ENCODE measurements at places on chromosomes 1 and 21.

DNA sequence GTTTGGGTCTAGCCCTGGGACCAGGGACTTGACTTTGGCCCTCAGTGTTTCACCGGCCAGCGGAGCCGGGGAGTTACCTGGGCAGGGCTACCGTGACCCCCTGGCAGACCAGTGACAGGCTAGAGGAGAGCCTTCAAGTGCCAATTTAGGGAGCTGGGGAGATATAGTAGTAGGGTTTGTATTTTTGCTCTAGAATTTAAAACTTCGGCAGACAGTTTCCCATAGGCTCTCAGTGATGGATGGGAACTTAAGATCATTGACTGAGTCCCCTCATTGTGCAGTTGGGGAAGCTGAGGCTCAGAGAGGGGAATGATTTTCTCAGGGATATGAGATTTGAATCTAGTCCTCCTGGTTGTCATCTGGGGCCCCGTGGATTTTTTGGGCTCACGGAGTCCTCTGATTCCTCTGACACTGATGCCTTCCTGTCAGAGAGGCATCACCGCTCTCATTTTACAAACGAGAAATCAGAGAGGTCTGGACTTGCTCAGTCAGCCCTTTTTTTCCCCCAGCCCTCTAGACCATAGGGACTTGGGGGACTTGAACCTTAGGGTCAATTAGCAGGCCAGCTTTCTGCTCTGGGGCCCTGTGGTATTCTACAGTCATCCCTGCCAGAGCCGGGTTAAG lies 58.3 kb upstream of the ACOT11 start:
- DNase-seq, result no peak

DNA sequence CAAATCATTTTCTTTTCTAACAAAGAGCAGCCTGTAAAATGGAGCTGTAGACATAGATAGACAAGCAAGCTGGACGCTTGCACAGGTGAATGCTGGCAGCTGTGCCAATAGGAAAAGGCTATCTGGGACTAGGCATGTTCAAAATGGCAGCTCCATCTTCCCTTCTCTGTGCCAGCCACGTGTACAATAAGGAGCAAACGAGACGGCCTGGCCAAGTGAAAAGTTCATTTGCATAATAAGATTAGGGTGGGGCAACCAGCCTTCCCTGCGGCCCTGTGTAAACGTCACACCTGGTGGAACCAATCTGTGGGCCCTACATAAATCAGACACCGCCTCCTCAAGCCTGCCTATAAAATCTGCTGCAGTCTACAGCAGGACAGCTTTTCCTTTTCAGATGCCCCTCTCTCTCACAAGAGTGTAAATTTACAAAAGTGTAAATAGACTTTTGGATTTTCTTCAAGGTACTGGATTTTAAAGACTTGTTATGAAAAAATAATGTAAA lies 16.6 kb upstream of the EDEM3 start:
- no peak for DNase-seq

GRCh38 chr1:7130127-7130526 lies 344.9 kb downstream of the CAMTA1 start:
- no peak for DNase-seq

- DNase-seq, result no peak
Measured at GRCh38 chr21:38637161-38637560, 138.9 kb upstream of the ERG start.

GRCh38 chr1:205354259-205355074 lies 2.3 kb downstream of the KLHDC8A start:
- DNase-seq, result peak; percentile 72

- no peak for DNase-seq
Measured at GRCh38 chr21:29854795-29855194, 85.0 kb downstream of the GRIK1 start.

- DNase-seq, result peak; percentile 60
Measured at GRCh38 chr1:56326056-56326455, 253.3 kb downstream of the PLPP3 start.

- DNase-seq, result peak; percentile 23
Measured at GRCh38 chr1:229582011-229582694, 23.6 kb upstream of the ABCB10 start.

GRCh38 chr1:225565847-225566246 lies 87.1 kb downstream of the ENAH start:
- no peak for DNase-seq

- no peak for DNase-seq
Measured at GRCh38 chr1:116434849-116435248, 61.8 kb downstream of the ATP1A1 start.

DNA sequence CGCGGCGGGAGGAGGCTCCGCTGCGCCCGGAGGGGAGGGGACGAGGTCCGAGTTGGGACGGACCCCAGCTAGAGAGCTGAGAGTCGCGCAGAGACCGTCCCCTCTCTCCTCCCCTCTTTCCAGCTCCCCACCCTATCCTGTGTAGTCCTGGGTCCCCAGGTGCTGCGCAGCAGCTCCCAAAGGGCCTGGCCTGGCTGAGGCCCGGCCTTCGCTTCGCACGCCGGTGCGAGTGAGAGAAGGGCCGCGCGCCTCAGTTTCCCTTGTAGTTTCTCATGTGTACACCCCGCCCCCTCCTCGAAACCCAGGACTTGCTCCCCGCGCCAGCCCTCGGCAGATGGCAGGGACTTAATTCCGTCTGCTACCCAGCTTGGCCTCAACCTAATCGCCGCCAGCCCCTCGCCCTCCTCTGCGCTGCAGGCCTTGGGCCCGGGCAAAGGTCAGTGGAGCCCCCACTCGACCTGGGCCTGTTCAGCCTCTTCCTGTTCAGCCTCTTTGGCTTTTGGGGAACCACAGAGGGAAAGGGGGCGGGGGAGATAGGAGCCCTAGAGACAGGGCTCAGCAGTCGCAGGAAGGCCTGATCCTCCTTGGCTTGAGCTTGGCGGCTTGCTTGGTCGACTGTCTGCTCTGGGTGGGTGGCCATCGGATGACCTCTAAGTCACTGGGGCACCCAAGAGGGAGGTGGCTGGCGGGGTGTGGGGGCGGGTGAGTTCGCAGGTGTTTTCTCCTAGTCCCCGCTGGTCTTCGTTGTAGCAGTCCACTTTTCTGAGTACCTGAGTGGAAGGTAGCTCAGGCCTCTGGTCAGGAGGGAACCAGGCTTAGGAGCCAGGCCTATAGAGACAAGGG lies 1.0 kb downstream of the ZNF687 start:
- DNase-seq, result peak; percentile 35

GRCh38 chr1:206833801-206834200 lies 31.6 kb upstream of the IL20 start:
- no peak for DNase-seq

DNA sequence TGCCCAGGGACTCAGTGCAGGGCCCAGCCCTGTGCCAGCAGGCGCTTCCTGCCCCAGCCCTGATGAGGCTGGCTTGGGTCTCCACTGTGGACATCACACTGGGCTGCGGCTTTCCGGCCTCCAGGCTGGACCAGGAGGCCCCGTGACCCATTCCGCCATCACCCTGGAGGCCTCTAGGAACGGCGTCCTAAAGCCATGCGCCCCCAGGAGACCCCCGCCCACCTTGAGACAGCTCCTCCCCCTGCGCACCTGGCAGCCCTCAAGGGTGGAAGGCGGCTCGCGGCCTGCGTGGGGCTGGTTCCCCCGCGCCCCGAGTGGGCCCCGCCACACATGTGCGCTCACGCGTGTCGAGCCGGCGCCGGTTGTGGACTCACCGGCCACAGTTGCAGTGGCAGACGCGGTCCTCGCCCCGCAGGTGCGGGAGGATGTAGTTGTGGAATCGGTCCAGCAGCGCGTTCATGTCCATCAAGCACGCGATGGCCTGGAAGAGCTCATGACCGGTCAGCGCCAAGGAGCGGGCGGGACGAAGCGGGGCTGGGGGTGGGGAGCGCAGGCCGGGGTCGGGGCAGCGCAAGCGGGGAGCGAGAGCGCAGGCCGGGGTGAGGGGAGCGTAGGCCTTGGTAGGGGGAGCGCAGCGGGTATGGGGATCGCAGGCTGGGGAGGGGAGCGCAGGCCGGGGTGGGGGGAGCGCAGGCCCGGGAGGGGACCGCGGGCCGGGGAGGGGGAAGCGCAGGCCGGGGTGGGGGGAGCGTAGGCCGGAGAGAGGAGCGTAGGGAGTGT lies 924 bp downstream of the TMEM240 start:
- DNase-seq, result peak; percentile 55

DNA sequence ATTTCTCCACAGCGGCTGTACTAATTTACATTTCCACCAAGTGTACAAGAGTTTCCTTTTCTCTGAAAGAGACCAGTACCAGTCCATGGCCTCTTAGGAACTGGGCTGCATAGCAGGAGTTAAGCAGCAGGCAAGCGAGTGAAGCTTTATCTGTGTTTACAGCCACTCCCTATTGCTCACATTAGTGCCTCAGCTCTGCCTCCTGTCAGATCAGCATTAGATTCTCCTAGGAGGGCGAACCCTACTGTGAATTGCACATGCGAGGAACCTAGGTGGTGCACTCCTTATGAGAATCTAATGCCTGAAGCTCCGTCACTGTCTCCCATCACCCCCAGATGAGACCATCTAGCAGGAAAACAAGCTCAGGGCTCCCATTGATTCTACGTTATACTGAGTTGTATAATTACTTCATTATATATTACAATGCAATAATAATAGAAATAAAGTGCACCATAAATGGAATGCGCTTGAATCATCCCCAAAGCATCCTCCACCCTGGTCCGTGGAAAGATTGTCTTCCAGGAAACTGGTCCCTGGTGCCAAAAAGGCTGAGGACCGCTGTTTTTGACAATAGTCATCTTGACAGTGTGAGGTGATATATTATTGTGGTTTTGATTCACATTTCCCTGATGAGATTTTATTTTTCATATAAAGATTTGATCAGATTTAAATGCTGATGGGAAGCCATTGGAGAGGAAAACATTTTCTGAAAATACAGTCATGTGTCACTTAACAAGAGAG lies 45.5 kb upstream of the MRPS6 start:
- peak; percentile 78 for DNase-seq

DNA sequence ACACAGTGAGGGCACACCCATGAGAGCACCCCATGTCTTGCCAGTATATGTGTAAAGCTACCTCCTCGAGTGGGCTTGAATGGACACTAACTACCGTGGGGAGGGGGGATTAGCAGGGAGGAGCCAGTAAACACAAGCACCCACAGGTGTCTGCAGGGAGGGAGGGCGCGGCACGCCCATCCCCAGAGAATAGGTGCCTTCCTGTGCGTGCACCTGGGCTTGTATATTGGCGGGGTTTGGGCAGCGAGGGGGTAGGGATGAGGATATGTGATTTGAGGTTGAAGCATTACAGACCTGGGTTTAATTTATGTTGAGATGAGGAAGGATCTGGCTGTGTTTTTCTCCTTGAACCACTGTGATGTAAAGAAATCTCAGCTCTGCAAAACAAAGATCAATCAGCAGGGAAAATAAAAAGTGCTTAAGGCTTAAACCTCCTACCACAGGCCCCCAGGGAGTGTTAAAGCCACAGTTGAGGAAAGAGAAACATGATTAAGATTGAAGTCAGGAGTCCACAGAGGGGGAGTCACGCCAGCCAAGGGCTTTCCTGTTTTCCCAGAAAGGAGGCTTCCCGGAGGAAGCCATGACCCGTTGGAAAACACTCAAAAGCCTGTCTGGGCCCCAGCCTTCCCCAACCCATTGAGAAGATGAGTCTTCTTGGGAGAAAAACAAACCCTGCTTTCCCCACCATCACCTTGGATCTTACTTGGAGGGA lies 80.0 kb downstream of the CAMK2N1 start:
- DNase-seq, result peak; percentile 74

GRCh38 chr21:44354775-44355771 lies 1.7 kb downstream of the TRPM2 start:
- no peak for DNase-seq

DNA sequence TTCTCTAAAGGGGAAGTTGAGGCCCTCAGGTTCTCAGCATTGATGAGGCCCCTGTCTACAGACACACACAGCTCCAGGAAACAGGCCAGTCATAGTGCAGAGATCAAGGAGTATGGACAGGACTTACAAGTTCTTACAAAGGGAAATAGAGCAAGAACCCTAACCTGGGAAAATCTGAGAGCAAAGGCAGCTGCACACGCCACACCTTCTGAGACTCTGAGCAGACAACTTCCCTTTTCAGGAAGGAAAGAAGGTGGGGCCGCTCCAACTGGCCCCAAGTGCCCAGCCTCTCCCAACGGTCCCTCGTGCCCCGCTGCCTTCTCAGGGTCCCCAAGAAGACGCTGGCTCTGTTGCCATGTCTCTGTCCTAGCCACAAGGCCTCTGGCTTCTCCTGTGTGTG lies 3.6 kb downstream of the NOC2L start:
- no peak for DNase-seq

GRCh38 chr1:161273402-161273801 lies 14.9 kb downstream of the PCP4L1 start:
- peak; percentile 29 for DNase-seq

GRCh38 chr1:42801832-42802473 lies 15.0 kb upstream of the ERMAP start:
- DNase-seq, result peak; percentile 11

DNA sequence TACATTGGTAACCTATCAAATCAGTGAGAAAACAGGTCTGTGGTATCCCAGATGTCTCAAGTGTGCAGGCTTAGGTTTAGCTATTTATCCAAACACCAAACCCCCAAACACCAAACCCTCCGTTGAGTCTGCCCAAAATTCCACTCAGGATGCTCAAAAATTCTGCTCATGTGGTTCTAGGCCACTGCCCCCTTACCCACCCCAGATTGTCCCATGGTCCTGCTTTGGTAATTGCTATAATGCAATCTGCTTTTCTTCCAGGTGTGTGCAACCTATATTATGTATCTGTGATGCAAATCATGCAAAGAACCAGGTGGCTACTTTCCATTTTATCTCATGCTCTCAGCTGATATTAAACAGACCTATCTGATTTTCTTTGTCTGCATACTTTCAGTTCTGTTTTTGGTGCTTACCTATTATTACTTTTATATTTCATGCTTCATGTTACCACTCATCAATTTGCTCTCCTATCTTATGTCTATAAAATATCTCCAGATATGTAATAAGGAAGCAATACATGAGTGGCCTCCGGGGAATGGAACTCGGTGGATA lies 123.7 kb downstream of the TOMM20 start:
- no peak for DNase-seq

- peak; percentile 72 for DNase-seq
Measured at GRCh38 chr1:185442050-185442449, 125.0 kb upstream of the IVNS1ABP start.

- DNase-seq, result no peak
Measured at GRCh38 chr1:91151702-91152101, 129.9 kb upstream of the ZNF644 start.

DNA sequence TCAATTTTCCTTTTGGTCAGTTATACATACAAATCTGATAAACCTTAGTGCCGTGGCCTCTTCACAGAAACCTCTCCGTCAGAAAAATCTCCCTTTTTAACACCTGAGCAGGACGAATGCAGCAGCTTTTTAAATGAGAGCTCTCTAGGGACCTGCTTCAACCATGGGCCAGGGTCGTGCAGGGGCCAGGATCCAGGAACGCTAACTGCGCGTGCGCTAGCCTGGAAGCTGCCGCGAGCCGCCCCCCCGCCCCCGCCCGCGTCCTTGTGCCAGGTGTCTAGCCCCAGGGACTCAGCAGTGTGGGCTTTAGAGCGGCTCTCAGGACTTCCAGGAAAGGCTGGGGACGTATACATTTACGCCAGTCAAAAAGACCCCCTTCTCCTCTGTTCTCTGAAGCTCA lies 136.8 kb upstream of the FMN2 start:
- DNase-seq, result no peak

DNA sequence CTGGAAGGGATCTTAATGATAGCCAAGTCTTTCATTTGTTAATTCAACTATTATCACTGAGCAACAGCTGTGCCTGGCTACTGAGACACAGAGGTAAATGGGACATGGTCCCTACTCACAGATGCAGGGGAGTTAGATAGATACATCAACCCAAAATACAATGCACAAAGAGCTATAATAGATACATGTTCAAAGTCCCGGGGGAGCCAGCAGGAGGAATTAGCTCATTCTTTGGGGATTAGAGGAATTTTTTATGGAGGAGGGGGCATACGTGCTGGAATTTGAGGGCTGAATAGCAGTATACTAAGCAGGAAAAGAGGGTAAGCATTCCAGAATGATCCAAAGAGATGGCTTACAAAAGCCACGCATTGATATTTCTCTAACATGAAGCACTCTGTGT lies 34.6 kb downstream of the C8B start:
- DNase-seq, result no peak

Data from EH (cell line).